Renal cortex interstitium (tissue), 15 donors: ENCODE measurements at places on chromosomes 2 and 18. TPM values are rescaled to one million over a fixed set of nuclear protein-coding genes. Genes with fewer than 3 reads are reported as not detected.

GRCh38 chr2:227942021-227942420 lies 70.6 kb downstream of the DAW1 start:
- DNase-seq: no peak

GRCh38 chr2:47520302-47520630 lies 117.3 kb downstream of the MSH2 start:
- no peak for DNase-seq

DNA sequence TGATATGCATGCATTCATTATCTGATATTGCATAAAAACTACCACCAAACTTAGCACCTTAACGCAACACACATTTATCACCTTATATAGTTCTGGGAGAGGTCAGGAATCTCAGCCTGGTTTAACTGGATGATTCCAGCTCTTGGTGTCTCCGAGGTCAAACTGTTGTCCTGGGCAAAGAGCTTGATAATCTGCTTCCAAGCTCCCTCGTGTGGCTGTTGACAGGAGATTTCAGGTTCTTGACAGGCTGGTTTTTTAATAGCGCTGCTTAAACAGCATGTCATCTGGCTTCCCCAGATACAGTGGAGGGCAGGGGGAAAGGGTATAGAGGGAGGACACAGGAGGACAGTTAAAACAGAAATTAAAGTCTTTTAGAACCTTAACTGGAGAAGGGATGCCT lies 785.0 kb downstream of the CNTNAP5 start:
- DNase-seq: no peak

The ACTG2 gene
- 0.51 TPM for polyA plus RNA-seq

DNA sequence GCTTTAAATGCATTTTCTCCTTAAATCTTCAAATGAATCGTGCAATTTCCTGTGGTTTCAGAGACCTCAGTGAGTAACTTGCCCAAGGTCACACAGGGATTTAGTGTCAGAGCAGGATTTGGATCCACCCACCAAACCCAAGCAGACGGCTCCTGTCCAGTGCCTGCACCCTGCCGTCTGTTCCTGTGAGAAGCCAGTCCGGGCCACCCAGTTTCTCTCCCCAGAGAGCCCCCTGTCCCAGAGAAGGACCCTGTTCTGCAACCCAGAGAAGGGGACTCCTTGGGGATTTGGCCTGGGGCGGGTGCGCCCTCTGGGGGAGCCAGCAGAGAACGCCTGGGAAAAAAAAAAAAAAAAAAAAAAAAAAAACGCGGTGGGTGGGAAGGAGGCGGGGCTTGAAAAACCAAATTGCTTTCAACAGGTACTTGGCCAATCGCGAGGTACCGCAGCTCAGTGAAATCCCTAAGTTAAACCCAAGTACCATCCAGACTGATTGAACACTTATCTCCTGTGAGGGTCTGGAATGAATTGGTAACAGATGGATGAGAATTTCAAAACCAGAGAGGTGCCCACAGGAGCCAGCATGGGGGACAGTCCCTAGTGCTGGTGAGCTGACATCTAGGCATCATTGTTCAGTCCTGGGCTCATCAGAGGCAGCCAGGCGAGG lies 30.9 kb upstream of the REEP1 start:
- DNase-seq: peak; percentile 33

GRCh38 chr2:203740871-203741281 lies 34.4 kb downstream of the CD28 start:
- DNase-seq: no peak

GRCh38 chr2:163119966-163120365 lies 281.4 kb upstream of the KCNH7 start:
- peak; percentile 8 for DNase-seq

DNA sequence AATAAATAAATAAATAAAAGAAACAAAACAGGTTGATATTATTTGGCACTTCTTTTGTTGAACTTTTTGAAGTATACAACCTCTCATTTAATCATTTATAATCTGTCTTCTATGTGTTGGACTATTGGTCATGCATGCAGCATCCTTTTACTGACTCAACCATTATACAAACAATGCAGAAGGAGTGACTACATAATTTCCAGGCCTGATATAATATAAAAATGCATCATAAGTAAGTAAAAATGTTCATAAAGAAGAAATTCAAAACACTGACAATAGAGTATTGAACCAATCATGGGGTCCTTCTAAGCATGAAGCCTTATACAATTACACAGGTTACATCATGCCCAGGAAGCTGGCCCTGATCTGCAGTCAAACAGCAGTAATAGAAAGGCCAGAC lies 141.5 kb upstream of the FN1 start:
- no peak for DNase-seq
